Liver (tissue), 10 donors: ENCODE measurements at places on chromosomes 5 and 9.

- DNase-seq = no peak
Observed at GRCh38 chr9:120914953-120915352, 11.6 kb downstream of the TRAF1 start.

DNA sequence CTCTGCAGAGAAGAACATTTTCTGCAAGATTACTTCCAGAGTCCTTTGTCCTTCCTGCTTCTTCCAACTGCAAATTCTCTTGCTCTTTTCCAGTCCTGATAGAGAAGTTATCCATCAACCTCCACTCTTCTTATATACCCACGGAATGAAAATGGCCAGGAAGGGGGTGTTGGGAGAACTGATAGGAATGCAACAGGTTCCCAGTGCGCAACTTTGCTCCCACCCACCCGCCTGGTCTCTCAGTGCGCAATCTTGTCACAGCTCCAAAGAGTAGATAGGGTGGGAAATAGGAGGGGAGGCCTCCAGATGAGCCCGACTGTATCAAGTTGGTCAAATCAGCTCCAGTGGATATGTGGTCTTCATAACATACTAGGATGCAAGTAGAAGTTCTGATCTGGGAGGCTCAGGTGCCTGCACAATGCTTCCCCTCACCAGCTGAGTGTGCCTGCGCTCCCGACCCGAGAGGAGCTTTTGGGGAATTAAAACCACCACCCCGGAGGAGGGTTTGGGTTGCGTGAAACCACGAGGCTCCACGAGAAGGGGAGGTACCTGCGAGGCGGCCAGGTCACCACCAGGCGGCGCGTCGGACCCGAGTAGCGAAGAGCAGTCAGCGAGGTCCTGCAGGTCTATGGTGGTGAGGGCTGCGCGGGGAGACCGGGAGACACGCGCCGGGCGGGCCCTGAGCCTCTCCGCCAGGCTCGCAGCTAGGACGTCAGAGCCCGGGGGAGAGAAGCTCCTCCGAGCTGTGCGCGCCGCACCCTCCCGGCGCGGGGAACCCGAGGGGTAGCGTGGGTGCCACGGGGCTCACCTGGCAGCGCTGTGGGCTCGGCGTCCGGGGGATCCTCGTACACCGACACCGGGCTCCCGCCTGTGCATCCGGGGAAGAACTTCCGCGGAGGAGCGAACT is 835 bp downstream of the MCIDAS start:
- peak; percentile 56 for DNase-seq

DNA sequence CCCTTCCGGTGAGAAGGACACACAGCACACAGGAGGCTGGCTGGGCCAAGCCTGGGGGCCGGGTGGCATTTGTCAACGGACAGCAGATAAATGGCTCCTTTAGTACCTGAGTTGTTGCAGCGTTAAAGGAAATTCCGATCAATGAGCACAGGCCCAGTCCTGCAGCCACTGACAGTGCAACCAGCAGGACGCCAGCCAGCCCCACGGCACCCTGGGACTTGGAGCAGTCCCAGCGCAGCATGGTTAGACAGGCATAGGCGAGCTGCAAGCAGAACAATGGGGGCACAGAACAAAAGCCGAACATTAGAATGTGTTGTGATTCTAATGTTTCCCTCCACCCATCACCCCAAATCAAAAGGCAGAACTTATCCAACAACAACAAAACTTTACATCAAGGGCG is 39.3 kb downstream of the PTCH1 start:
- DNase-seq = no peak

DNA sequence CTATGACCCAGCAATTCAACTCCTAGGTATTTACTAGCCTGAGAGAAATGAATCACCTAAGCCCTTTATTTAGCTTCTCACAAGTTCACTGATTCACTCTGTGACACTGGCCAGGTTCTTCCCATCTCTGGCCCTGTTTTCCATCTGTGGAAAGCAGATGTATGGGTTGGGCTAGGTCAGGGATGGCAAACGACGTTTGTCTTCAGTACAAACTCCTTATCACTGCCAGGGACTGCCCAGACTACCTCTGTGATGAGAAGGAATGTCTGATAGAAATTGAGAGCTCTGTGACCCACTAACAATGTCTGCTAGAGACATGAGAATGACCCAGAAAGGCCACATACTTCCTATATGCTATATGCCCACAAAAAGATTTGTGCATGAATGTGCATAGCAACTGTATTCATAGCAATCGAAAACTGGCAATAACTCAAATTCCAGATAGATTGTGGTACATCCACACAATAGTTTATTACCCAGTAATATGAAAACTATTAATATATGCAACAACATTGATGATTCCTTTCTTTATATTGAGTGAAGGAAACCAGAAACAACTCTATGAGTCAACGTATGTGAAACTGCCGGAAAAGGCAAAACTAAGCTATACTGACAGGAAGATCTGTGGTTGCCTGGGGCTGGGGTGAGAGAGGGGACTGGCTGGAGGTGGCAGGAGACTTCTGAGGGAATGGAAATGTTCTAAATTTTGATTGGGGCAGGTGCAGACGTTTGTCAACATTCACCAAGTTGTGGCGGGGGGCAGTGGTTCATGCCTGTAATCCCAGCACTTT is 32.0 kb upstream of the ADAM19 start:
- DNase-seq = no peak

GRCh38 chr5:157280927-157281326 is 15.0 kb downstream of the CYFIP2 start:
- no peak for DNase-seq

- no peak for DNase-seq
Observed at GRCh38 chr5:18772475-18772874, 1138.2 kb downstream of the TAF11L14 start.

GRCh38 chr5:121731377-121731776 is 120.3 kb upstream of the FTMT start:
- DNase-seq = no peak
